Stimulated activated CD8-positive, alpha-beta memory T cell treated with anti-CD3 and anti-CD28 coated beads, Interleukin-4, amount 100 ng/mL, for 1 hour (primary cell): ENCODE measurements at places on chromosomes 3 and 15.

GRCh38 chr3:27356976-27357375 is 12.2 kb downstream of the NEK10 start:
- no peak for DNase-seq

DNA sequence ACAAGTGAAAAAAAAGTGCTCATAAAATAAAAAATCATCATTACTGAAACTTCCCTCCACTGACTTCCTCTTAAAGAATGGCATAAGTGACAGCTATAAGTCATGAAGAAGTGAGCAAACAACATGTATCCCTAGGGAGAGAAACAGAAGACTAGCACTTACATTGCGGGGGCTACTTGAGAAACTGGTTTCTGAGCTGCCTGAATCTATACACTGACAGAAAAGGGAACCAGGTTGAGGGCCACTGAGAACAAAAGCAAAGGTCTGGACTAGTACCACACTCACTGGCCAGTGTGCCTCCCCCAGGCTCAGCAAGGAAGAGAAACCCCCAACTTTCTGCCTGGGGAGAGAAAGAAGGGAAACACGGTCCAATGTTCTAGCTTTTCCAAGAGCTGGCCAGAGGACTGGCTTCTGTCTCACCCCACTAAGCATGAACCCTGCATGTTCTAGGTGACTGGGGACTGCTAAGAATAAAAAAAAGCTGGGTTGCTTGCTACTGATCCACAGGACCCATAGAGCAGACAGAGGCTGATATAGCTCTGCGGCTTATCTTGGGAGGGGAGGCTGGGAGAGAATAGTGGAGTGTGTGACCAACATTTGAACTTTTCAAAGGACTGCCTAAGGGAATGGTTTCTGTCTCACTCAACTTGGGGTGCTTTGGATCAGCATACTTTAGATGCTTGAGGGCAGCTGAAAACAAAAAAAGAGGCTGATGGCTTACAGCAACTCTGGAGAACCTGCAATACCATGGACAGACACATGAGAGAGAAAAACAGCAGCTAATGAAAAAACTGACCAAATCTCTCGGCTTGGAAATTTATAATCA is 8.1 kb downstream of the RAD18 start:
- no peak for DNase-seq

- no peak for DNase-seq
Measured at GRCh38 chr3:116083683-116084082, 361.6 kb downstream of the LSAMP start.

GRCh38 chr3:144491333-144491732 is 519.7 kb downstream of the DIPK2A start:
- no peak for DNase-seq

GRCh38 chr15:100241572-100242482 is 99.9 kb downstream of the ADAMTS17 start:
- no peak for DNase-seq

GRCh38 chr3:149547413-149547812 is 72.9 kb downstream of the TM4SF4 start:
- no peak for DNase-seq

DNA sequence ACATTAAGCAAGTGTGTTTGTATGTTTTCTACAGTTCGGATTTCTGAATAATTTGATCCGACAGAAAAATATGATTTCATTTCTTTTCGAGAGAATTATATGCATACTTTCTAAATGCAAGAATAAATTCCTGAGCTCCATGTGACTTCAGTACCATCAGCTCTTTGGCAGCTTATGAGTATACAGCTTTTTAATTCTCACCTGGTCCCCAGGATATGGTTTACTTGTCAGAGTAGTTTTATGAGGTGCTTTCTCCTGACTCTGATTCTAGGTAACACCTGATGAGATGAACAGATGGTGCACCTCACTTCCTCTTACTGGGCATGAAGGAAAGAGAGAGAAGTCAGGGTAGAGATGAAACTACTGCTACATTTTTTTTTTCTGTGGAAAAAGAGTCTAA is 3.1 kb downstream of the HGD start:
- no peak for DNase-seq

DNA sequence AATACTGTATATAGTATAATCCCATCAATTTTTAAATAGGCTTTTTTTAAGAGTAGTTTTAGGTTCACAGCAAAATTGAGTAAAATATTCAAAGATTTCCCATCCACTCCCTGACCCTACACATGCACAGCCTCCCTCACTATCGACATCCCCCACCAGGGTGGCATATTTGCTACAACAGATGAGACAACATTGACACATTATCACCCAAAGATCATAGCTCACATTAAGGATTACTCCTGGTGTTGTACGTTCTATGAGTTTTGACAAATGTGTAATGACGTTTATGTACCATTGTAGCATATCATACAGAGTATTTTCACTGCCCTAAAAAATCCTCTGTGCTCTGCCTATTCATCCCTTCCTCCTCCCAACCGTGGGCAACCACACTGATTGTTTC is 39.3 kb downstream of the LHFPL4 start:
- no peak for DNase-seq

DNA sequence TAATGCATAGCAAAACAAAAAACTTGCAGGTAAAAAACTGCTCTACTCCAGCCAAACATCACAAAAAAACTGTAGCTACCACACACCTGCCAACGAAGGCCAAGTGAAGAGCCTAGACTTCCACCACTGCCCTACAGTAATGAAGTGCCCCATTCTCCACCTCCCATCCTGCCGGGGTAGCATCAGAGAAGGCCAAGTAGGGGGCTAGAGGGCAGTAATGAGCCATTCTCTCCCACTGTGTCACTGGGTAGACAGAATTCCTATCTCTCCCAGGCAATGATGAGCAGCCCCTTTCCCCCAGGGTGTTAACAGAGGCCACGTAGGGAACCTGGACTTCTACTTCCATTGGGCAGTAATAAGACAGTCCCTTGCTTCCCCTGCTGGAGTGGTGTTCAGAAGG is 9.5 kb downstream of the SEC22C start:
- DNase-seq: no peak

DNA sequence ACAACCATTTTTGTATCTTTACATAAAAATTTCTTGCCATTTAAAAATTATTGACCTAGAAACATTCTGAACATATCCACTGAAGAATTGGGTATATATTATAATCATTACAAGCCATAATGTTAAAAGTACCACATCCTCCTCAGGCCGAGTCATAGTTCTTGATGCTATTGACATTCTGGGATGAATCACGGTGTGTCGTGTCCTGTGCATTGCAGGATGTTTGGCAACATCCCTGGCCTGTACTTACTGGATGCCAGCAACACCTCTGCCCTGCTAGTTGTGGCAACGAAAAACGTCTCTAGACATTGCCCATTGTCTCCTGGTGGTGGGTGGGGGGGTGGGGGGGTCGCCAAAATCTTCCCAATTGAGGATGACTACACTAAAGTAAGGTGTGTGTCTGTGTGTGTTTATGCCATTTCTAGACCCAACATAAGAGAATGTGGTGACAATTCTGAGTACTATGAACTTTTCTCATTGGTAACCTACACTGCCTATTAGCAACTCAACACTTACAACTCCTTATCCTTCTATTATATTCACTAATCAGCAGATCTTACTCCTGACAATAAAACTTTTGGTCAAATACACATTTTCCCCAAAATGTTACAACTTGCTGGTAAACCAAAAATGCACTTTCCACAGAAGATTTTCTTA is 471.6 kb downstream of the FOXP1 start:
- DNase-seq: no peak

DNA sequence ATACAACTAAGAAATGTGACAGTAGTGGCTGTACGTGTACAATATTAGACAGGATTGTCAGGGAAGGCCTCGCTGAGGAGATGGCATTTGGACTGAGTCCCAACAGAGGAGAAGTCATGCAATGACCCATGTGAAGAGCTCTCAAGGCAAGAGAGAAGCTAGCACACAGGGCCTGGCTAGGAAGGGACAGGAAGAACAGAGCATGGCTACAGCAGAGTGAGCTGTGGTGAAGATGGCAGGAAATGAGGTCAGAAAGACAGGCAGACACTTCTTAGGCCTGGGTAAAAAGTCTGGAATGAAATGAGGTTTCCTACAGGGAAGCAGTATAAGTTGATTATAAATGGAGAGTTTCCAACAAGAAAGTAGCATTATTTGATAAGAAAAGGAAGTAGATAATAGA is 33.2 kb upstream of the LEKR1 start:
- DNase-seq: no peak

GRCh38 chr3:81161100-81161499 is 600.3 kb downstream of the GBE1 start:
- no peak for DNase-seq

GRCh38 chr3:127258733-127259132 is 29.1 kb downstream of the PRR20G start:
- DNase-seq: no peak

GRCh38 chr3:57078344-57078634 is 17.8 kb downstream of the SPATA12 start:
- no peak for DNase-seq

- no peak for DNase-seq
Measured at GRCh38 chr3:52054661-52055511, 1.5 kb downstream of the DUSP7 start.

GRCh38 chr3:159418571-159419526 is 569.8 kb upstream of the IL12A start:
- DNase-seq: no peak

DNA sequence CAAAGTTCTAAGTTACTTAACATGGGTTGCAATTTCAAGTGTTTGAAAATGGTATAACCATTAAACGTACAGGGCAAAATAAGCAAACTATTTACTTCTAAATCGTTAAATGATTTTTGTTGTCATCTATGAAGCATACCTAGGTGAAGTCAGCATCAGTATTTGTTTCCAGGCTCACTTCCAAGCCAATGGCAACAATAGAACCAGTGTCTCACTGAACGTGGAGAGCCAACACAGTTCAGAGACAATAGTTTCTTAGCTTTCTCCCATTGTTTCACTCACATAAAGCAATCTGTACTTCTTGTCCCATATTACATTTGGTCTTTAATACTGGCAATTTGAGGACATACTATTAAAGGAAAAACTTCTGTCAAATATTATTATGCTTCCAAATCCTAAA is 397.2 kb downstream of the MECOM start:
- DNase-seq: no peak

GRCh38 chr3:71127052-71127831 is 456.3 kb downstream of the FOXP1 start:
- DNase-seq: no peak

DNA sequence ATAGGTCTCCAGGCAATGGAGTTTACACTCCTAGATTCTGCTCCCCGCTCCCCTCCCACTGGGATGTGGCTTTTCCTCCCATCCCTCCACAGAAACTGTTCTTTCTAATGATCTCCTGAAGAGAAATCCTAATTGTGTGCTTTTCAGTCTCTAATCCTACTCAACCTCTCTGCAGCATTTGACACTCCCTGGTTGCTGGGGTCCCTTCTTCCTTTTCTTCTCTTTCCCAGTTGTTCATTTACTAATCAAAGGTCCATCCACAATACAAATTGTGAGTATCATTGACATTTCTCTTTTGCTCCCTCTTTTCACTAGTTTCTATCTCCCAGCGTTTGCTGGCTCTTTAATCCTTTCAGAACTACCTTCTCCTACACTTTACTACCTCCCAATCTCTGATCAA is 6.5 kb upstream of the MYH15 start:
- DNase-seq: no peak

DNA sequence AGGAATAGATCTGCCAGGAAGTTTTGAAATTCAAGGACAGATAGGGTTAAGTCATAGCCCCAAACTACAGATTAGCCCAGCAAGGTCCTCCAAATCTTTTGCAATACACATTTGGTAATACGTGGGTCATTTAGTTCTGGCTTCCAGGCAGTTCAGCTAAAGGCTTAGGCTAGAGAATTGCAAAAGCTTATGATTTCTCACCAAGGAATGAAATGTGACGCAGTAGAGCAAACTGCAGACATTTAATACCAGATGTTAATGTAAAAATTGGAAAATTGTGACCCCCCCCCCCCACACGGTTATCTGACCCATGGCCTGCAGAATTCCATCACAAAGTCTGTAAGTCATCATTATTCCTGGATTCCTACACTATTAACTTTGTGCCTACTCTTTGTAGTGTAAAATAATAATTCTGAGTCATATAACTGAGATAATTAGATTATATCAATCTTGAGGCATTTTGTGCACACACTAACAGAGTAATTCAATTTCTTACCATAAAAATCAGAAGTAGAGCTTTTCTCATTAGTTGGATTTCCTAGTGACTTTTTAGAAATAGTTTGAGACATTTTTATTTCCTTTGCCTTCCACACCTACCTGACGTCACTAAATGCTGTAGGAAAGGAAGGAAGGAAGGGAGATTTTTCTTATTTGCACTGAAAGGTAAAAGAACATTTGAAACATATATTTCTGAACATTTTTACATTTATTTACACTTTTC is 235.2 kb downstream of the DTWD1 start:
- DNase-seq: no peak

DNA sequence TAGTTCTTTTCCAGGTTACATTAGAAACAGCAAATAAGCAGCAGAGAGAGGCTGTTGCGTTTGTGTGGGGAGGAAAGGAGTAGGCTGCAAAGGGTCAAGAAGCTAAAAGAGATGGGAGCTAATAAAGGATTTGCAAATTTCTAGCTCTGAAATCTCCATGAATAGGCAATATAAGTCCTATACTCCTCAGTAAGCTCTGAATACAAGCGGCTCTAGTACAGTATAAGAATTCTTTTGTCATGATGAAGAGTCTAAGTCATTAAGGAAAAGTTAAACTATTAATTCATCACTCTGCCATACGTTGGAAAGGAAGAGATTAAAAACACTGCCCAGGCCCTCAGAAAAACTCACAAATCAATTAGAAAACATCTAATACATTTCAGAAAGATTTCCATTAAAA is 59.3 kb downstream of the CEP152 start:
- no peak for DNase-seq

DNA sequence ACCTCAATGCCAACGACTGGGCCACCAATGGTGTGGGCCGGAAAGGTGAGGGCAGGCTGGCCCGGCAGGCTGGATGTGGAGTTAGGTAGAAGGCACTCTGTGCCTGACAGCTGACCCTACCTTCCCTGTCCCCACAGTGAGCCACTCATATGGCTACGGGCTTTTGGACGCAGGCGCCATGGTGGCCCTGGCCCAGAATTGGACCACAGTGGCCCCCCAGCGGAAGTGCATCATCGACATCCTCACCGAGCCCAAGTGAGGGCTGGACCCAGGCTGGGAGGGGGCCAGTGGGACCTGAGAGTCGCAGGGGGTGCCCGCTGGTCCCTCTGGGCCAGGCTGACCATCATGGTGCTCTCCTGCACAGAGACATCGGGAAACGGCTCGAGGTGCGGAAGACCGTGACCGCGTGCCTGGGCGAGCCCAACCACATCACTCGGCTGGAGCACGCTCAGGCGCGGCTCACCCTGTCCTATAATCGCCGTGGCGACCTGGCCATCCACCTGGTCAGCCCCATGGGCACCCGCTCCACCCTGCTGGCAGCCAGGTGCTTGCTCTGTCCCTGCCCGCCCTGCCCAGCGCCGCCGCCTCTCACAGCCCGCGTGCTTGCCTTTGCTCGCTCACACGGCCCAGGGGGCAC is 4.5 kb upstream of the FES start:
- DNase-seq: no peak

- DNase-seq: no peak
Measured at GRCh38 chr3:68666429-68667136, 265.8 kb downstream of the TAFA4 start.

- no peak for DNase-seq
Measured at GRCh38 chr15:52252781-52253180, 42.8 kb downstream of the MYO5C start.

- DNase-seq: no peak
Measured at GRCh38 chr3:4593014-4593413, 99.9 kb downstream of the ITPR1 start.
